ENCODE measurements at places on chromosomes 2 and 18.

GRCh38 chr2:142880279-142880678 lies 2.8 kb downstream of the KYNU start:
- no peak for DNase-seq

DNA sequence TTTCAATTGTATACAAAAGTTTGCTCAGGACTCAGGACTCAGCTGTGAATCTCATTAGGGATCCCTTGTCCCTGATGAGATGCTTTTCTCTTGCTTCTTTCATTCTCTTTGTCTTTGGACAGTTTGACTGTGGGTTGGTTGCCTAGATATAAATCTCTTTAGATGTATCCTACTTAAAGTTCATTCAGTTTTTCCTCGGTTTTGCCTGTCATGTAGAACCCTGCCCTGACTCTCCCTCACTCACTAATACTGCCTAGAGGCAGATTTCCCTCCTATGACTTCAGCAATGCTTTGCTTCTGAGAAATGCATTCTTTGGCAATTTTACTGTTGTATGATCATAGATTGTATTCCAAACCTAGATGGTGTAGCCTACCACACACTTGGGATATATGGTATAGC lies 421.4 kb upstream of the TCF4 start:
- DNase-seq = no peak

DNA sequence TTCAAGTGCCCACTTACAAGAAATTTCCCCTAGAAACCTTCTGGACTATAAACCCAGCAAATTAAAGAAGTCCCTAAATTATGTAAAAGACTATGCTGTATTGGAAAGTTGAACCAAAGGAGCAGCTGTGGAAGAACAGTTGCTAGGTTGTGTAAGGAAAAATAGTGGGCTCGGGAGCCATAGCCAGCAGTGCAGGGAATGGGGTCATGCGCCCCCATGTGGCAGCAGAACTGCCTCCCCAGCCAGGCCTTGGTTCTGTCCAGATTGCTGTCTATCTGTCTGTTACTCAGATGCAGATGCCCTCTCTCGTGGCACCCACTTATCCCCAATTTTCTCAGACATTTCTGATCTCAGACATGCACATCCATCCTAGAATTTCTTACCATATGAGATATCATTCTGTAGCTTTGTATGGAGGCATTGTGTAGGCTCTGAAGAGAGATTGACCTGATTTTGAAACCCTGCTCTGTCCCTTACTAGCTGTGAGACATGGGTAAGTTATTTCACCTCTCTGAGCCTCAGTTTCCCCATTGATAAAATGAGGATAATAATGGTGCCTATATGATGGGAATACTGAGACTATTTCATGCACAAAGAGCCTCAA lies 258.3 kb downstream of the SS18 start:
- no peak for DNase-seq

DNA sequence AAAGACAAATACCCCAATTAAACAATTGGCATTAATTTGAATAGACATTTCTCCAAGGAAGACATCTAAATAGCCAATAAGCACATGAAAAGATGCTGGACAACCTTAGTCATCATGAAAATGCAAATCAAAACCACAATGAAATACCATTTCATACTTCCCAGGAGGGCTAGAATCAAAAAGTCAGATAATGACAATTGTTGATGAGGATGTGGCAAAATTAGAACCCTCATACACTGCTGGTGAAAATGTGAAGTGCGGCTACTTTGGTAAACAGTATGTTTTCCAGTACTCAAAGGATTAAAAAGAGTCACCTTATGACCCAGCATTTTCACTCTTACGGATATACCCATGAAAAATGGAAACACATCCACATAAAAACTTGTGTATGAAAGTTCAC lies 91.6 kb downstream of the FIGN start:
- no peak for DNase-seq

- no peak for DNase-seq
Measured at GRCh38 chr2:102120701-102121159, 21.8 kb upstream of the IL1R1 start.

GRCh38 chr2:225637259-225637658 lies 237.7 kb downstream of the NYAP2 start:
- DNase-seq = no peak

DNA sequence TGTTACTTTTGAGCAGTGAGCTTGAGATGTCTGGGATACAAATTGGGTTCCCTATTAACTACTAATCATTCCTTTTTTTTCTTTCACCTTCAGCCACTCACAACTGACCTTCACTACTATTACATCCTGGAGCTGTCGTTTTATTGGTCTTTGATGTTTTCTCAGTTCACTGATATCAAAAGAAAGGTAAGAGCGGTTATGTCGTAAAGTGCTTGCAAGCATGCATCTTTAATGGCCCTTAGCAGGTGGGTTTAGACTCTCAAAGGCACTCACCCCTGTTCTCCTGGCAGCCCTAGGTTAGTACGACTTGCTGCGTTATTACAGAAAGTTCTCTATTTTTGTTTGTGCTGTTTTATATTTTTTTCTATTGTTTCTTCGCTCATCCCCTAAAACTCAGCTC lies 107.6 kb upstream of the NOSTRIN start:
- DNase-seq = no peak

DNA sequence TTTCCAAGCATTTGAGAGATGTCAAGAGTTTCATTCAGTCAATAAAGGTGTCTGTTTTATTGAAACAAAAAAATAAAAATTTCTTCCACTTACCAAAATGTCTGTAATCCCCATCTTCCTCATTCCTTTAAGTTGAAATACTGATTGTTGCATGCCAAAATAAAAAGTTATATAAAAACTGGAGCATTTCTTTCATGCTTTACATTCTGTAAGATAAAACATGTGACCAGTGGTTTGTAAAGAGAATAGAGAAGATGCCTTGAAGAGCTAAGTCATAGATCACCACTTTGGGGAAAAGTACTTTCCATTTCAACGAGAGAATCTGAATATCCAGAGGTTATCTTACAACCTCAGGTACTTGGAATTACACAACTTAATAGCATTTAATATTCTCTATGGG lies 35.9 kb upstream of the MYO1B start:
- no peak for DNase-seq

DNA sequence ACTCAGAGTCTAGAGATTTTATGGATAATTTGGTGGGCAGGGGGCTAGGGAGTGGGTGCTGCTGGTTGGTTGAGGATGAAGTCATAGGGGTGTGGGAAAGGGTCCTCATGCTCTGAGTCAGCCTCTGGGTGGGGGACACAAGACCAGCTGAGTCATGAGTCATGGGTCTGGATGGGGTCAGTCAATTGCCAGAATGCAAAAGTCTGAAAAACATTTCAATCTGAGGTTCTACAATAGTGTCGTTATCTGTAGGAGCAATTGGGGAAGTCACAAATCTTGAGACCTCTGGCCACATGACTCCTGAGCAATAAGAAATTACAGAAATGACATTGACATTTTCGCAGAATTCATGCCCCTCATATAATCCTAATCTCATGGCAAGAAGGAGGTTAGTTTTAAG lies 15.1 kb downstream of the NMS start:
- DNase-seq = no peak

DNA sequence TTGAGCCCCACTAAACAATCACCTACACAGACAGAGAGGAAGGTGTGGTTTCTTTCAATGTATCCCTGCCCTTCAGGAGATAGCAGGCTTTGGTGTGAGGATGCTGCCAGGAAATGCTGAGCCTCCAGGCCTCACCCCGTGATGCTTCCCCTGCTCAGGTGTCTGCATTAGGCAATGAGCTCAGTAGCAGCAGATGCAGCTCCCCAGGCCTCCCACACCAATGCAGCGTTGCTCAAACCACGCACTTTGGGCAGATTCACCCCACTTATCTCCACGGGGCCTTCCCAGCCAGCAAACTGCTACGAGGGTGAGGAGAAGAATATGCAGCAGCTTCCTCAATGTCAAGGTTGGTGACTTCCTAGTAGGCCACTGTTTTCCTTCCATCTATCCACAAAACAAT lies 229.3 kb upstream of the PXDN start:
- DNase-seq = no peak

GRCh38 chr2:187581125-187581896 lies 27.1 kb upstream of the TFPI start:
- DNase-seq = no peak

GRCh38 chr2:20198001-20198400 lies 26.9 kb downstream of the SDC1 start:
- no peak for DNase-seq

GRCh38 chr2:106991866-106992265 lies 105.9 kb upstream of the ST6GAL2 start:
- no peak for DNase-seq

DNA sequence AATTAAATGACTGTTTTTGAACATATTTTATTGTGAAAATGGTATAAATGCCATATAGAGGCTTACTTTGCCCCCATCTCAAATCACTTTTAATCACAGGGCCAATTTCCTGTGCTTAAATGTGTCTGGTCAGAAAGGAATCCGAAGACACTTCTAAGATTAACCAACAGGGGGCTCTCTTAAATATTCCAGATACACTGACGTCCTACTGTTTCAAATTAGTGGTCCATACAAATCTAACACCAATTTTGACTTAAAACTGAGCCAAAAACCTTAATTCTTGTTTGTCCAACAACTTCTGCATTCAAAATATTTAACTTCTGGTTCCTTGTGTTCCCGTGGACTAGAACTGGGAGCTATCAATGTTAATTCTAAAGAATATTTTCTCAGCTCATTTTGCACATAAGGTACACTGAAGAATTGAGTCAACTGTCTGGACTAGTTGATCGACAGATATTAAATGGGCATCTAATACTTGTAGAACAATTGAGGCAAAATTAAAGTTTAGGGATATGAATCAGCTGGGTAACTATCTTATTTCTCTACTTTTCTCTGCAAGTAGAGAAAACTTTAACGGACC lies 557.5 kb downstream of the ARHGAP15 start:
- no peak for DNase-seq

DNA sequence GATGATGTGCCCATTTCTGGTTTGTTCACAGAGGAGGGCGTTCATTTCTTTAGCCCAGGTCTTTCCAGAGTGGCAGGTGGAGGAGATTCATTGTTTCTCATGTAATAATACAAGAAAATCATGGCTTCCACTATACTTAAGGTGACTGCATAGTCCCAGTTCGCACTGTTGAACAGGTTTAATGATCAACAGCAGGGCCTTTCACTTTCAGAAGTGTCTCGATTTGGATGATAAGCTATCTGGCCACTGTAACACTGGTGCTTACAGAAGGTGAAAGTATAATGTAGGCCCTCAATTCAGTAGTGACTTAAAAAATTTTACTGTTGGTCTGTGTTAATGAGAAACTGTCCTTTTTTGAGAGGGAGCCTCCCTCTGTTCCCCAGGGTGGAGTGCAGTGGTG lies 1.4 kb downstream of the RMC1 start:
- no peak for DNase-seq

DNA sequence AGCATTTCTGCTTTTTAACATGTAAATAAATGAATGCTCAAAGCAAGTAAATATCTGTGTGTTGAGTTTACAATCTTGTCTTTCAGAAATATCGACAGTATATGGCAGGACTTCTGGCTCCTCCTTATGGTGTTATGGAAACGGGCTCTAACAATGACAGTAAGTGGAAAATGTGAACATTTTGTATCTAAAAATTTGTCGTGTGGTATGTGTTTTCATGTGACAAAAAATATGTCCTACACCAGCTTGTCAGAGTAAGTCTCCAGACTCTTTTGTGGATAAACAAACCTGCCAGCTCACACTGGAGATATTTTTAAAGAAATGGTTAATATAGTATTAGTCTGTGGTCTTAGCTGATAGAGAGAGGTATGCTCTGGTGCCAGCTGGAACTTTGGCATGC lies 157.9 kb upstream of the MAP3K20 start:
- DNase-seq = no peak

GRCh38 chr18:79486356-79487182 lies 90.8 kb downstream of the NFATC1 start:
- no peak for DNase-seq

GRCh38 chr2:171598713-171599319 lies 76.5 kb downstream of the CYBRD1 start:
- DNase-seq = peak; percentile 57

- no peak for DNase-seq
Measured at GRCh38 chr2:41940745-41941063, 107.1 kb upstream of the PKDCC start.

DNA sequence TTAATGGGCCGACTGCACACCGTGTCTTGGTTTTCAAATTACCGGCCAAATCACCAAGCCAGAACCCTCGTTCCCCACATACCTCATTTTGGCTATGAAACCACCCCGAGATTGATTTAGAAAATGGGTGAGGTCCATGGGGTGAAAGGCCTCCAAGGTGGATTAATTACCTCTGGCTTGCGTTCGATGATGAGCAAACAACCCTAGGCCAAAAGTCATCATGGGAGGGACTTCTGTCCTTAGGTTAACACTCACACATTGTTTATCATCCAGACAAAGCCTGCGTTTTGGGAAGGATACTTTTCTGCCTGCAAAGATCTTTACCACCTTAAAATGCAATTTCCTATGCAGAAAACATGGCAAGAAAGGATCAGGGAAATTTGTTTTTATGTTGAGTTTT lies 48.5 kb downstream of the GALR1 start:
- DNase-seq = no peak

DNA sequence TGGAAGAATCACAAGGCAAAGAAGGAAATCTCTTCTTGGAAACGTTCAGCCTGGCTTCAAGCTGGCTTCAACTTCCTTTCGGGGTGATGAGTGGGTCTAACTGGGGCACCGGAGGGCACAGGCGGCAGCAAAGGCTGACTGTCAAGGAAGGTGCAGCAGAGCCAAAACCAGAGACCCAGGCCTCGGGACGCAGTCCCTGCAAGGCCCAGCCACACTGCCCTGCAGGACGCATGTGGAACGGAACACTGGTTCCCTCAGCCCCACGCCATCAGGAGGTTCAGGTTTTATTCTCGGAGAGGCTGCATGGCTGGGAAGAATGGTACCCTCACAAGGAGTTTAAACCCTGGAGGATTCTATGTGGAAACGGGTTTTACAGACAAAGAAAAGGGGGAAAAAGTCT lies 165.5 kb downstream of the HDAC4 start:
- DNase-seq = no peak

- no peak for DNase-seq
Measured at GRCh38 chr2:214379227-214379626, 31.6 kb upstream of the VWC2L start.

GRCh38 chr2:19902216-19902740 lies 495 bp upstream of the TTC32 start:
- no peak for DNase-seq

DNA sequence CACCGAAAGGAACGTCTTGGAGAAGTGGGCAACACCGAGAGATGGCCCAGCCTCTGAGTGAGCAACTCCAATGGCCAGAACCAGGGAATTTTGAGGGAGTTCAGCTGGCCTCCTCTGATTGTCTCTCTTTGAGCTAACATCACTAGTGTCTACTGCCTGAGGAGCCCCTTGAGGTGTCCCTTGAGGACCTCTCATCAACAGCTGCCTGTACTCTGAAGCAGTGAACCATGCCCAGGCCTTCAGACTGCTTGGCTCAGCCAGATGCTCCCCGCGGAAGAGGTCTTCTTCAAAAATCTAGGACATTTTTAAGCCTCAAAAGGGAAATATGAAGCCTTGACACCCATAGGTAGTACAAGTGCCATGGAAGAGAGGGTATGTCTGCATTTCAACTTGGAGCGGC lies 430.4 kb downstream of the TXNL1 start:
- no peak for DNase-seq
